CD4-positive, alpha-beta T cell treated with Interleukin-6 for 4 hours (primary cell): ENCODE measurements at places on chromosomes 12 and 14.

DNA sequence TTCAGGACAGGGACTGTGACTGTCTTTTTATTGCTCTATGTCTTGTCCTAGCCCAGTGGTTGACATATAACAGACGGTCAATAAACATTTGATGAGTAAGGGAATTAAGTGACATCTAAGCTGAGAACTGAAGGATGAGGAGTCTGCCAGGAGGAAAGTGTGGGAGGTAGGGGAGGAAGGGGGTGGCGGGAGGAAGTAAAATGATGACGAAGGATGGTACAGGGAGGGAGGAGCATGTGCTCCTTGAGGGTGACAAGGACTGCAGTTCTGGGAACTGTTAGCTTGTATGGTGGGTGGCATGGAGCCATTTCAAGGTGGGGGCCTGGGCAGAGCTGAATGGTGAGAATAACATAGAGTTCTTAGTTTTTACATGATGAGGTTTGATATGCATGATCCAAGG lies 64.4 kb downstream of the RGS6 start:
- DNase-seq = no peak

DNA sequence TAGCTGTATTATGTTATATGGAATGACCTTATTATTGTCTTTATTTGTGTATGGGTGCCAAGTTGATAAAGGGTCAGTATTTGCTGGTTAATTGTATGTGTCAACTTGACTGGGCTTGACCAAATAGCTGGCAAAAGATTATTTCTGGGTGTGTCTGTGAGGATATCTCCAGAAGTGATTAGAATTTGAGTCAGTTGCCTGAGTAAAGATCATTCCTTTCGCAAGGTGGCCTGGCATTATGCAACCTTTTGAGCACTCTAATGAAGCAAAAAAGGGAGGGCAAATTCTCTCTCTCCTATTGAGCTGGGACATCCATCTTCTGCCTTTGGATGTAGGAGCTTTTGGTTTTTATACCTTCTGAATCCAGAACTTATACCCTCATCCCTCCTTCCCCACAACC lies 82.2 kb downstream of the ATXN7L3B start:
- DNase-seq = no peak

DNA sequence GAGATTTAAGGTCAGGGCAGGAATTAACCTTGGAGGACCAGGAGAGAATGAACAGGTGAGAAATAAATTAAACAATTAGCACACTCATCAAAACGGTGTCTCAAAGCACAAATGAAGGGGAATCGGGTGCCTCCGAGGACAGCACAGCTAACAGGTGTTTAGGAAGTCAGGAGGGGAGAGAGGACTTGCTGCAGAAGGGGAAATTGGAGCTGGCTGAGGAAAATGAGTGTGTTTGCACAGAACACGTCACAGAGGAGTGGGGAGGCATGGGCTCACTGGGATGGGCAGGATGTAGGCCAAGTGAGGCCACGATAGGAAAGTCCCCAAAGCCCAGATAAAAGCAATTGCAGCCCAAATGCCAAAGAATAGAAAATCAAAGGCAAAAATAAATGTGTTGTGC lies 121.7 kb downstream of the ZNF664 start:
- DNase-seq = no peak

DNA sequence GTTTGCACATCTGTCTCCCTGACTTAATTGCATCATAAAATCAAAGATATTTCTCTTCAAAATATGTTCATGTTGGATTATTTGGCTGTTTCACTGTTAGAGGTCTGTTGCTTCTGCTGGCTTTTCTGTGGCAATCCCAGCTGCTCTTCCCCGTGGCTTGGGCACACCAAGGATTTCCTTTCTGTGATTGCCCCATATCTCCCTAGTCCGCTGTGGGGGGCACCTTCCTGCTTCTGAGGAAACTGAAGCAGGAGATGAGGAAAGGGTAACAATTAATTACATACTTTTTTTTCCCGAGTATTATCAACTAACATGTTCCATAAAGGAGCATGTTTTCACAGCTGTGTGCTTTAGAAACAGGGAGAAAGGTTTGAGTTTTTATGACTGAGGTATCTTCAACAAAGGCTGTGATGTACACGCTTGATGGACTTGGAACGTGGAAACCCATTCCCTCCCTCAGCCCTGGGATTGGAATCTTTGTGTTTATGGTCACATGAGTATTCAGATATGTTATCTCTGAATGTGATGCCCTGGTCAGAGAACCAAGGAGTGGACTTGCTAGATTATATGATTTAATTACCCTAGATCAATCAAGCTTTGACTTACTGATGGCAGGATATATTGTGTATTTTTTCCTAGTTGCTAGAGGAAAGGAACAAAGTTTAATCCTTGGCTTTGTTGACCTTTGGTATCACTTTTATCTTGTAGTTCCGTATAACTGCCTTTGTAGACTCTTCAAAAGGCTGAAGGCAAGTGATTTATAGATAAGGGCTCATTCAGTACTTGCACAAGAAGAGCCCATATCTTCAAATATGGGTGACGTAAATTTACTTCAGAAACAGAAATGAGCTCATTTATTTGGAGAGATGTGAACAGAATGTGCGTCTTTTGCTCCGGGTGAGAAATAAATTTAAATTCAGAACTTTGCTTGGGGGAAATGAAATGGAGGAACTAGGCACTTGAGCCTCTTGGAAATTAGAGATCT lies 46.7 kb downstream of the BORCS5 start:
- no peak for DNase-seq

- DNase-seq = no peak
Observed at GRCh38 chr14:56414236-56414635, 165.4 kb upstream of the TMEM260 start.

DNA sequence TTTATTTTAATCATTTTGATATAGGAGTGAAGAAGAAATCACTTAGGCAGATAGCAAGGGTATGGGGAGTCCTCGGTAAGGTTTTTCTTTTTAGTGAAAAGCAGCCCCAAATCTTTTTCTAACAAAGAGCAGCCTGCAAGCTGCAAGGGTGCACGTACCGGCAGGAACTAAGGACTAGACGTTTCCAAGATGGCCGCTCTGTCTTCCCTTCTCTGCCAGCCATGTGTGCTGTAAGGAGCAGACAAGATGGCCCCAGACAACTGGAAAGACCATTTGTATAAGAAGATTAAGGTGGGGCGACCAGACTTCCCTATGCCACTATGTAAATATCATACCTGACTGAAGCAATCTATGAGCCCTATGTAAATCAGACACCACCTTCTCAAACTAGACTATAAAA lies 79.6 kb downstream of the TXNDC16 start:
- no peak for DNase-seq

- DNase-seq = no peak
Observed at GRCh38 chr12:131445795-131446194, 265.1 kb upstream of the SFSWAP start.

GRCh38 chr14:71400871-71401321 lies 493.6 kb downstream of the PCNX1 start:
- no peak for DNase-seq

DNA sequence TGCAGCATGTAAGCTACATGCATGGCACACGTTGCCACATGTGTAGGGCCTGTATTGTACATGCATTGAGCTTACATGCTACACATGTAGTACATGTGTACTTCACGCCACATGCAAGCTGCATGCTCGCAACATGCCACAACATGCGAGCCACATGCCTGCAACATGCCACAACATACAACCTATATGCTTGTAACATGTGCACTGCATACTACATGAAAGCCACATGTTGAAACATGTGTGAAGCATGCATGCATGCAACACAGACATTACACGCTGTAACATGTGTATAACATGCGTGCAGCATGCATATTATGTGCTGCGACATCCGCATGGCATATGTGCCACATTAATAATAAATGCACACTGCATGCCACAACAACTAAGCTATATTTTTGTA lies 9.1 kb upstream of the TMTC1 start:
- no peak for DNase-seq

- DNase-seq = no peak
Observed at GRCh38 chr14:90519262-90519920, 122.6 kb downstream of the CALM1 start.

DNA sequence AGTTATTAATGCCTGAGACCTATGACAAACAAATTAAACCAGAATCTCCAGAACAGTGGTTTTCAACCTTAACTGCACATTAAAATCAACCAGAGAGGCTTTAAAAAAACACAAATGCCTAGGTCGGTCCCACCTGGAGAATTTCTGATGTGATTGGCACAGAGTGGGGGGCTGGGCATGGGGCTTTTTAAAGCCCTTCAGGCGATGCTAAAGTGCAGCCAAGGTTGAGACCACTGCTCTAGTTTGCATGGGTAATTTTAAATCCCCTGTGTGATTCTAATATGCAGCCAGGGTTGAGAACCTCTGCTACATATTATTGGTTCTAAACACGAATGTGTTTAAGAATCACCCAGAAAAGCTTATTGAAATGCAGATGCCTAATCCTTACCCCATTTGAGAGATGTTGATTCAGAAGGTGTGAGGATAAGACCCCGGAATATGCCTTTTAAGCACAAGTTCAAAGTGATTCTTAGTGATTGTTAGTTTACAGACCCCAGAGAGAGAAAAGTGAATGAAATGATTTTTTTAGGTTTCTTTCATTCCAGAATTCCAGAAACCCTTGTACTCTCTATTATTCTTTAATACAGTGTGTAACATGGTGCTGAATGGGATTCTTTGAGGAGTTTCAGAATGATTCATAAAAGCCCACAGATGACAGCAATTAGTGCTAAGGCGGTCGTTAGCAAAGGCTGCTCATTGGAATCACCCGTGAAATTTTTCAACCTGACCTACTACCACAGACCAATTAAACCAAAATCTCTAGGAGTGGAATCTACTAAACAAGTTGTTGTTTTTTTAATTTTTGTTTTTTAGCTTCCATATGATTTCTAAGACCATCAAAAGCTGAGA lies 44.9 kb downstream of the LIN7A start:
- no peak for DNase-seq

- DNase-seq = no peak
Observed at GRCh38 chr12:110508071-110508586, 6.0 kb downstream of the RAD9B start.

GRCh38 chr12:38977132-38977531 lies 71.7 kb upstream of the CPNE8 start:
- DNase-seq = no peak

GRCh38 chr14:77303417-77304156 lies 17.1 kb downstream of the POMT2 start:
- no peak for DNase-seq

GRCh38 chr12:92785563-92785950 lies 82.8 kb downstream of the PLEKHG7 start:
- DNase-seq = no peak

- DNase-seq = no peak
Observed at GRCh38 chr12:111031916-111032590, 111.7 kb upstream of the MYL2 start.

GRCh38 chr12:57529831-57530230 lies 7.2 kb downstream of the MBD6 start:
- DNase-seq = no peak

DNA sequence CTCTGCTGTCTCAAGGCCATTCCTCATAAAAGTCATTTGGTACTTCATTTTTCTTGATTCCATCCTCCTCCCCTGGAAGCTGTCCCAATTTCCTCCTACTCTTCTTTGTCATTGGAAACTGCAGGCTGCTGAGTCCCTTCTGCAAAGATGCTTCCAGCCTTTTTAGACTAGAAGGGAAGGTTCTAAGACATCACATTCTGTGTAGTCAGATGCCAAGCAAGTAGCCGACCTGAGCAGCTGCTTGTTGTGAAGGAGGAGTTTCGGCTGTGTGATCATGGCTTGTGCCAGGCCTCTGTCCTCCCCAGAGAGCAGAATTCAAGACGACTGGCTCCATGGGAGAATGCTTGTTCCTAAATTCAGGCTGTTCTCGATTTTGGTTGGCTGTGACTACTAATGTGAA lies 8.7 kb downstream of the RFC5 start:
- DNase-seq = no peak

GRCh38 chr12:5236022-5236640 lies 192.5 kb downstream of the KCNA5 start:
- DNase-seq = no peak

GRCh38 chr12:120115066-120115465 lies 1.5 kb downstream of the RAB35 start:
- no peak for DNase-seq

DNA sequence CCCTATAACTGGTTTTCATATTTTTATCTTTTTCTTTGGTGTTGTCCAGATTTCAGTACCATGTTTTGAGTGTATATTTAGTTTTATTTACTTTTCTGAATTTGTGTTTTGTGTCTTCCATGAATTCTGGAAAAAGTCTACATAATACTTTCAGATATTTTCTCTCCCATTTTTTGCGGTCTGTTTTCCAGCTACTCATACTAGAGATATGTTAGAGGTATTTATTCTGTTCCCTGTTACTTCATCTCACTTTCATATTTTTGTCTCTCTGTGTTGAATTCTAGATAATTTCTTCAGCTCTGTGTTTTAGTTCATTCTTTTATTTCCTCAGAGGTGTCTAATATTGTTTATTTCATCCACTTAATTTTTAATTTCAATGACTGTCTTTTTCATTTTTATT lies 74.2 kb downstream of the IFT81 start:
- DNase-seq = no peak

DNA sequence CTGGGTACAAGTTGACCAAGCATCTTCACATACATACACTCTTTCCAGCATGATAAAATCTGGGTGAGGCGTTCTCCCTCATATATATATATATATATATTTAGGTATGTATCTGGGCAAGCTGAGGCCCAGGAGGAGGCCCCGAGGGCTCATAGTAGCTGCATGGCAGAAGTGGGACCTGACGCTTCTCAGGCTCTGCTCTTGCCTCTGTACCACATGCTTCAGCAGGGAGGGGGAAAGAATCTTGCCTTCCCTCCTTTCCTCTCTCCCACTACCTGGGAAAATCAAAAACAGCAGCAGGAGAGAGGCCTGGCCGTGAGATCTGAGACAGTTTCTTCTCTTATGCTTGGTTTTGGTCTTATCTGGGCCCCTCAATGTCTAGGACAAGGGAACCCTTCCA lies 9.2 kb downstream of the PPP1R1A start:
- DNase-seq = no peak

DNA sequence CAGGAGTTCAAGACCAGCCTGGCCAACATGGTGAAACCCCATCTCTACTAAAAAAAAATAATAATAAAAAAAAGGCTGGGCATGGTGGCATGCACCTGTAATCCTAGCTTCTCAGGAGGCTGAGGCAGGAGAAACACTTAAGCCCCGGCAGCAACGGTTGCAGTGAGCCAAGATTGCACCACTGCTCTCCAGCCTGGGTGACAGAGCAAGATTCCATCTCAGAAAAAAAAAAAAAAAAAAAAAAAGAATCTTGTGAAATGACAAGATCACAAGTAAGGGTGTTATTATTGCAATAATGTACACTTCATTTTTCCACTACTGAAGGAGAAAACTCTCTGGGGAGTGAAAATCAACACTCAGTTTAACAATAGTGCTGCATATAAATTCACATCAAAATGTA lies 8.8 kb upstream of the PTGR2 start:
- no peak for DNase-seq

DNA sequence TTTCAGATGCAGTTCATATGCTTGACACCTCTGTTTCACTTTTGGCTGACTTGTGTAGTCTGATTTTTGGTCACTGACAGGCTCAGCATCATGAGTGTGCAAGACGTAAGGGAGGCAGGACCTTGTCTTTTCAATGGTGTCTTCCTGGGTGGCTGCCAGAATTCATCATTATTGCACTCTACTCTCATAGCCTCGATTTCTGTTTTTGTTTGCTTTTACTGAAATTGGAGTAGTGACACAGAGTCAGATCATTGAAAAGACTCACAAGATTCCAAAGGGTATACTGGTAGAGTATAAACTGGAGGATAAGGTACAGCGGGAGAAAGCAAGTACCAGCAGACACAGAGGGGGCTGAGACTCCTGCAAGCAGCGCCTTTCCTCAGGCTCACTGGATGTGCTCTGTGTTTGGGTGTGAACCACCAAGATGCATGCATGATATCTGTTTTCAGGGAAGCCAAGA lies 126.3 kb upstream of the FGD4 start:
- peak; percentile 32 for DNase-seq
